ENCODE measurements at places on chromosomes 2 and 18.

DNA sequence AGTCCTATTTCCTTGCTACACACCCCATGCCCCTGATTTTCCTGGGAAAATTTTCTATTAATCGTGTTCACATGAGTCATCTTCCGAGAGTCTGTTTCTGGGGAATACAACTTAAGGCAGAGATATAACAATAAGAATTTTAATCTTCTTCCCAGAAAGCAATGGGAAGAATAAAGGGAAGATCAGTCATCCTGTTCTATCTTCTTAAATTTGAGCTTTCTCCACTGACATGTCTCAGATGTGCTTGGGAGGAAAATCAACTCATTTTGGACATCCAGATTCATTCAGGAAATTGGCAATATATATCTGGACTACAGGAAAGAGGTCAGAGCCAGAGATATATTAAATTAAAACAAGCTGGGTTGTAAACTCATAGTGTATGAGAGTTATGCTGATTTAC is 62.3 kb upstream of the SPAG16 start:
- no peak for DNase-seq

DNA sequence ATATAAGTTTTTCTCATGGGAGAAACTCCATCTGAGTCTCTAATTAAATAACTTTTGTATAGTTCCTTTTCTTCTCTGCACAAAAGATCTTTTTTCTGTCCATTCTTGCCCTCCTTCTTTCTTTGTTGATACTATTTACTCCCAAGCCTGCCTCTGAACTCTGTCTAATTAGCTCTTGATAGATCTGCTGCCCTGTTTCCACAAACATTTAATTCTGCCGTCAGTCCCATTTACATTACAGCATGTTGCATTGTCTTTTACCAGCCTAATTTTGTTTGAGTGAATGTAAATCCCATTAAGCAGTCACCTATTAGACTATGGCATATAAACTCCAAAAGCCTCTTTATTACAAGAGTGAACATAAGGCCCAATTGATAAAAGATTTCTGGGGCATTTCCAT is 254.4 kb downstream of the ERBB4 start:
- DNase-seq: no peak

DNA sequence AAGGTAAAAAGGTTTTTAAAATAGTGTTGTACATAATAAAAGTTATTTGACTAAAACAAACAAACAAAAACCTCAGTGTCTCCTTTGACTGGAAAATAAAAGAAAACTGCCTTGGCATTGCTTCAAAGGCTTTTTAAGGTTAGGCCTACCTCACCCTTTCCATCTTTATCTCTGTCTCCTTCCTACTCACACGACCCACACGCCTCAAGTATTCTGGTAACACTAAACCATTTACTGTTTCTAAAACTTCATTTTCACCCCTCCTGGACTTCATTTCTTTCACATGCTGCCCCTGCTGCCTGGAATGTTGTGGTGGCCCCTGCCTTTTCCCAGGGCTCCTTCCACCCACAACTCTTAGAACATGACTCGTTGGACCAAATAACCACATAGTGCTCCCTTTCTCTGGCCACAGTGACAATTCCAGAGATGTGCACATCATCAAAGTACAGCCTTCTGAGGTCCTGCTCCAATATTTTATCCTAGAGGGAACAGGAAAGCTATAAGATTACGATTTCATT is 54.0 kb downstream of the ERBB4 start:
- DNase-seq: no peak

- no peak for DNase-seq
Observed at GRCh38 chr2:217288472-217289063, 428.7 kb upstream of the TNP1 start.

GRCh38 chr18:58396966-58397365 is 231.9 kb downstream of the ALPK2 start:
- no peak for DNase-seq
